ENCODE measurements at places on chromosomes 12 and 14.

- no peak for DNase-seq
Measured at GRCh38 chr14:103427485-103428443, 42.5 kb downstream of the MARK3 start.

DNA sequence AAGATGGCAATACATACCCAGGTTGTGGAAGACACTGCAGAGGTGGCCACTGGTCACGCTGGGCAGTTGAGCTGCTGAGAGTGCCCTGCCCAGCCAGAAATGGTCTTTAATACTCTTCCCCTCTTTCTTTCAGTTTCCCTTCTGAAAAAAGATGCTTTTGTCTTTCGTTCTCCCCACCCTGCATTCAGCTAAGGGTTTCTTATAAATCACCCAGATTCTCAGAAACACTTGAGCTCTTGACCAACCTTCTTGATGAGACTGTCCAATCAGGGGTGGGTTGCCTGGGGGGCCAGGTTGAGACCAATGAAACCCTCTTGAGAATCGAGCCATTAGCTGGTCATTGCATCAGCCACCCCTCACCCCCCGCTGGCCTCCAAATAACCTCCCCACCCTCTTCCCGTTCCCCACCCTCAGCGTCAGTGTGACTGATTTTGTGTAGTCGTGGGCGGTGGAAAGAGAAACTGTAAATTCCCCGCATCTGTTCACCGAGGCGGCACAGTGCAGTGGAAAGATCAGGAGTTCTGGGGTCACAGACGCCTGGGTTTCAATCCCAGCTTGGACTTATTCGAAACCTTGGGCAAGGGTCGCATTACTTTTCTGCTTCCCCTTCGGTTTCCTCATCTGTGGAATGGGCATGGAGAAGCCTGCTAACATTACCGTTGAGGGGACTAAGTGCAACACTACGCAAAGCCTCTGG is 52.3 kb downstream of the SLC25A47 start:
- peak; percentile 13 for DNase-seq

DNA sequence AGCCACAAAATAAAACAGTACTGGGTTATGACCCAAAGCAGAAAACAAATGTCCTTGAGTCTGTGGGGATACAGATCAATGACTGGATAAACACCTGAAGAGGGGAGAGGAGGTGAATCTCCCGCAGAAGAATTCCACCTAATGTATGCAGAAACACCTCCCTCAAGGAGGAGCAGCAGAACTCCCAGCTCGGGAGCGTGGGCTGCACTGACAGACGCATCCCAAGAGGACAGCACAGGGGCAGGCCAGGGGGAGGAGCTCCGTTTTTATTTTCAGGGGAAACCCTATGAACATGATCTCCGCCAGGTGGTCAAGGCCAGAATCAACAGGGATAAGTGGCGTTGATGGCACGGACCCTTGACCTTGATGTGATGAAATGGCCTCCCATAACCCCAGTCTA is 41.8 kb upstream of the PPP2R5C start:
- DNase-seq = no peak

DNA sequence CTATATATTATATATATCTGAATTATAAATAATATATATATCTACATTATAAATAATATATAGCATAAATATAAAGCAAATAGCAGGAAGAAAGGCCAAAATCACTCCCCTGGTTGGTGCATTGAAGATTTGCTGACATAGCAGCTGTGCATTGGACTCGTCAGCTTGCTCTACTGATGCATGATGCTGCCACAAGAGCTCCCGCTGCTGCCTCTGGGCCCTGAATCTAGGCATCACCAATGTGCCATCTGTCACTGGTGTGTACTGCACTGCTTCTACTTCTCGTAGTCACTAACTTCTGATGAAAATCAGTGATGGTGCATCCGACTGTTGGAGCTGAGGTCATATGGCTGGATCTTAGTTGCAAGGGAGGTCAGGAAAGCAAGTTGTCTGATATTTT is 205.0 kb downstream of the ADAMTS20 start:
- DNase-seq = no peak

GRCh38 chr12:53190108-53190729 is 9.5 kb upstream of the CSAD start:
- DNase-seq = no peak

GRCh38 chr14:73237786-73238423 is 599 bp downstream of the PAPLN start:
- no peak for DNase-seq

GRCh38 chr12:113186033-113186365 is 478 bp downstream of the RITA1 start:
- no peak for DNase-seq

DNA sequence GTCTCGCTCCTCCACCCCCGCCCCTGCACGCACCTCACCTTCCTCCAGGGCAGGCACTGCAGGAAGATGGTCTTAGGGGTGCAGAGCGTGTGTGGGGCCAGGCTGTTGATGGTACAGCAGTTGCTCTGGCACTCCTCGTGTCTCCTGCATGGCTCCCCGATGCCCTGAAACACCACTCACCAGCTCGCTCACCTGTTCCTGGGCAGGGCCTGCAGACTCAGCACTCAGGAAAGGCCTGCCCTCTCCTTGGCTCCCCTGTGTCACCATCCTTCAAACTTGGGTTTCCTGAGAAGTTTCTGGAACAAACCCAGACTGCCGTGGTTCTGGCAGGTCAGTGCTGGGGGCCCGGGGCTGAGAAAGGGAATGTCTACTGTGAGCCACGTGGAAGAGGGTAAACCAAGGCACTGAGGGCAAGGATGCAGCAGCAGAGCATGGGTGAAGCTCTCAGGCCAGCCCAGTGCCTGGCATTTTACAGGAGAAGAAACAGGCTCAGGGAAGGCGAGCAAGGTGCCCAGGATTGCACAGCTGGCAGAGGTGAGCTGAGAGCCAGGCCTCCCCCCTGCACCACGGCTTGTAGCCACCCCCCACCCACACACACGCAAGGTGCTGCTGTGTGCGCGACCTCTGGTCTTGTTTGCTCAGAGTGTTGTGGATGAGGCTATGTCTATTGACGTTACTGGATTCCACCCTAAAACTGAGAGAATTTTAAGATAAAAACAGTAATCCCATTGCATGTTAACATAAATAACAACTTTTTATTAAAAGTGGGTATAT is 5.5 kb downstream of the LRCOL1 start:
- DNase-seq = no peak

GRCh38 chr14:54649056-54649455 is 82.1 kb downstream of the SAMD4A start:
- no peak for DNase-seq

DNA sequence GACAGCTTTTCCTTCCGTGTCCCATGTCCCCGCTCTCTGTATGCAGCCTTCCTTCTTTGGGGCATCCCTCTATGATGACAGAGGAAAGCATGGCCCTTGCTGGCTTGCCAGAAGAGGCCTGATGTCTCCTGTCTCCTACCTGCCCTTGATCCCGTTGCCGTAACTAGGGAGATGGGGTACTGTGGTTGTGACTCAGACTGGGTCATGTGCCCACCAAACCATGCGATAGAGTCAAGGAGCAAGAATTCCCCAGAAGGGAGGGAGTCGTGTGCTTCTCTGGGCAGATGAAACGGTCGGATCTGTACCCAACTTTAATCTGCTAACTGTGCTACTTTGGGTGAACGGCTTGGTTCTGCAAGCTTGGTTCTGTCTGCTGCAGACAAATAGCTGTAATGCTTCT is 99.1 kb upstream of the DYNC1H1 start:
- DNase-seq = no peak

- DNase-seq = no peak
Measured at GRCh38 chr12:75578546-75578945, 67.1 kb upstream of the KRR1 start.

DNA sequence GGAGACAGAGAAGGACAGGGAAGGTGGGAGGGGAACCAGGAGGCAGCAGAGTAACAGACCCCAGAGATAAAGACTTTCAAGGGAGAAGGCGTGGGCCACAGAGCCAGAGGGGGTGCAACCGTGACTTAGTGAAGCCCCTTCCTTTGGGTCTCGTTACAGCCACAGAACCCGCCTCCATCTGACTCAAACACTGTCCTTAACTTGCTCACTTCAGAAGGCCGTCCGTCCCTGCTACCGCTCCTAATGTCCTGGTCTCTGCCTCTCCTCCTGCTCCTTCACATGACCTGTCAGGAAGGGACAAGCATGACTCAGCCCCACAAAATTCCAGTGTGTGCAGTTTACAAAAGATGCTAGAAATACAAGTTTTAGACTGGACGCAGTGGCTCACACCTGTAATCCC is 18.0 kb downstream of the RIMBP2 start:
- DNase-seq = no peak

DNA sequence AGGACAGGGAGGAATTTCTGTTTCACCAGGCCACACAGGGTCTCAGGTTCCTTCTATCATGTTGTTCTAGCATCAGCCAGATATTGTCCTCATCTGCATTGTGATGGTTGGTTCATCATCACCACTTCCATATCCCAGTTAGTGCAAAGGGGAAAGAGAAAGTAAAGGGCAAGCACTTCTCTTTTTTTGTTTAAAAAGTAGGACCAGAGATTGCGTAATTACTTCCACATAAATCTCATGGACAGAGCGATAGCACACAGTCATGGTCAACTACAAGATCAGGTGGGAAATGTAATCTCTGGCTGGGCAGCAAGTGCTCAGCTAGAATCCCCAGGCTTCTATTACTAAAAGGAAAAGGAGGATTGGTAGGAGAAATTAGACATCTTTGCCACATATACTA is 155.1 kb downstream of the KIF21A start:
- DNase-seq = no peak

GRCh38 chr12:124610021-124610612 is 42.7 kb upstream of the NCOR2 start:
- DNase-seq = no peak

GRCh38 chr14:93965287-93965821 is 11.0 kb downstream of the ASB2 start:
- no peak for DNase-seq

DNA sequence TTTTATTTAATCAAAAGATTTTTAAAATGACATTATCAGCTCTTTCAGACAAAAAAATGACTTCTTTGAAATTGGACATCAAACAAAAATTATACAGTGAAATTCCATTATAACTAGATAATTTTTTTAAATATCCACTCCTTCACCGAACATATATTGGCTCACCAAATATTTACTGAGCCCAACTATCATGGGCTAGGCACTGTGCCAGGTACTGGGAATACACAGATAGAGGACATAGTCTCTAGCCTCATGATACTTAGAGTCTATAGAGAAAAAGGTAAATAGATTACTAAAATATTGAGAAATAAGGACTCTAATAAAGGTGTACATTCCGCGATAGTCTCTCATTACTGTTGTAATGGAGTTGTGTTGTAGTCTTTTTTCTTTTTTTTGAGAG is 219.9 kb downstream of the SEC23A start:
- no peak for DNase-seq

DNA sequence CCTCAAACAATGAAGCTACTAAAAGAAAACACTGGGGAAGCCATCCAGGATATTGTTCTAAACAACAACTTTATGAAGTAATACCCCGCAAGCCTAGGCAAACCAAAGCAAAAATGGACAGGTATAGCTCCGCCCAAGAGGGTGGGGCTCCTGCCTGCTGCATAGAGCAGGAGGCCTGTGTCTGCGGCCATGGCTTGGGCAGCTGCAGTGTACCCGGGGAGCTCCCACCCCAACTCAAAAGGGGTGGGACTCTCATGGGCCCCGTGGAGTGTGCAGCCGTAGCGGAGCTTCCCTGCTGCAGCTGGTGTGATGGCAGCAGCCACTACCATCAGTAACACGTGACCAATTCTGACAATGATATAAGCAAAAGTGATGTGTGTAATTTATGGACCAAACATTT is 264.2 kb upstream of the KITLG start:
- DNase-seq = no peak

DNA sequence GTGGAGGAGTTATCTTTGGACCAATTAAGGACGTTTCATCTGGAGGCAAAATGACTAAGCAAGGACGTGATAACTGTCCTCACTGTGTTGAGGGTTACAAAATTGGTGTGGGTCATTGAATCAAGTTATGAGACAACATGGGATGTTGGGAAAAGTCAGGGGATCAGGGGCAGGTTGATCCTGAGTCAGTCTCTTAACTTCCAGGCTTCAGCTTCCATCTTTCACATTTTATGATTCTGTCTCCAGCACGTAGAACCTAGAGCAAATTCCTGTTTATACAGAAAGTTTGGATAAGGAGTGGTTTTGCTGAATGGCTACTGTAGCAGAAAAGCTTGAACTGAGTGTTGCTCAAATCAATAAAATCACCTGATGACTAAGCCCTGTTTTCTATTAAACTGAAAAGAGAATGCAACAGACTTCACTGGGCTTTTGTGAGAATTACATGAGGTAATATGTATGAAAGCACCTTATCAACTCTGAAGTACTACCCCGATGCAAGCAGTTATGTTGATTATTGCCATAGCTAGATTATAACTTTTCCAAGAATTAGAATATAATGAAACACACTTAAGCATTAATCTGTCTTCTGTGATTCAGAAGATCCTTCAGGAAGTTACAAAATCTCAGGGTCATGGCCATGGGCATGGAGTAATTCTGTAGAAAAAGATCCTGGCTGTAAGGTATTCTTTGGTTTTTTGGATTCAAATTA is 184.8 kb downstream of the ETV6 start:
- DNase-seq = no peak

GRCh38 chr14:96119947-96120346 is 80.8 kb downstream of the C14orf132 start:
- no peak for DNase-seq

- no peak for DNase-seq
Measured at GRCh38 chr14:61870163-61870562, 107.9 kb downstream of the SNAPC1 start.

GRCh38 chr14:38243696-38244240 is 12.1 kb downstream of the CLEC14A start:
- no peak for DNase-seq

GRCh38 chr12:575948-576614 is 87.2 kb downstream of the NINJ2 start:
- no peak for DNase-seq

- no peak for DNase-seq
Measured at GRCh38 chr14:53951627-53952303, 4.9 kb downstream of the BMP4 start.

DNA sequence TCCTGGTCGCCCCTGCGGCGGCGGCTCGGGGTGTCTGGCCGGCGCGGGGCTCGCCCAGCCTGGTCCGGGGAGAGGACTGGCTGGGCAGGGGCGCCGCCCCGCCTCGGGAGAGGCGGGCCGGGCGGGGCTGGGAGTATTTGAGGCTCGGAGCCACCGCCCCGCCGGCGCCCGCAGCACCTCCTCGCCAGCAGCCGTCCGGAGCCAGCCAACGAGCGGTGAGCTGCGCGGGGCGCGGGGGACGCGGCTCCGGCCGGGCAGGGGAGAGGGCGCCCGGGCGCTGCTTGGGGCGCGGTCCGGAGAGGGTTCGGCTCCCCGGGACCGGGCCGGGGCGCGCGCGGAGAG is at the start of gene LGALS3:
LGALS3 (plus strand) TSS at position 167 of the 342 bp plus-strand sequence. CDS start 8,122 bp downstream, outside the sequence.
- DNase-seq = no peak

- no peak for DNase-seq
Measured at GRCh38 chr12:22283006-22283506, 51.5 kb downstream of the ST8SIA1 start.

Measured in SIG-M5 (cell line).